ENCODE measurements at places on chromosomes 5 and 9.

- DNase-seq: no peak
Measured at GRCh38 chr9:105278751-105279150, 34.3 kb downstream of the SLC44A1 start.

GRCh38 chr9:108786322-108786721 is 69.5 kb downstream of the ACTL7B start:
- DNase-seq: no peak

GRCh38 chr9:15417626-15418025 is 5.0 kb upstream of the SNAPC3 start:
- no peak for DNase-seq

DNA sequence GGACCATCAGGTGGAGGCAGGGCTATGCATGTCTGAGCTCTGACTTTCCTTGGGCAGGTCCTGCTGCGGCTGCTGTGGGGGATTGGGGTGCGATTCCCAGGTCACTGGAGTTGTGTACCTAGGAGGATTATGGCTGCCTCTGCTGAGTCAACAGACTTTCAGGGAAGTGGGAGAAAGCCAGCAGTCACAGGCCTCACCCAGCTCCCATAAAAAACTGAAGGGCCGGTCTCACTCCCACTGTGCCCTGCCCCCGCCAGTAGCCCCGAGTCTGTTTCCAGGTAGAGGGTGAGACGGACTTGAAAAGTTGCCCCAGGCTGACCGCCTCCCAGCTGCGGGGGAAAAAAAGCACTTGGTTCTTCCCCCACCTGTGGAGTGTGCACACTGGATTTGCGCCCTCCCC is 76.7 kb downstream of the FAM170A start:
- DNase-seq: no peak

DNA sequence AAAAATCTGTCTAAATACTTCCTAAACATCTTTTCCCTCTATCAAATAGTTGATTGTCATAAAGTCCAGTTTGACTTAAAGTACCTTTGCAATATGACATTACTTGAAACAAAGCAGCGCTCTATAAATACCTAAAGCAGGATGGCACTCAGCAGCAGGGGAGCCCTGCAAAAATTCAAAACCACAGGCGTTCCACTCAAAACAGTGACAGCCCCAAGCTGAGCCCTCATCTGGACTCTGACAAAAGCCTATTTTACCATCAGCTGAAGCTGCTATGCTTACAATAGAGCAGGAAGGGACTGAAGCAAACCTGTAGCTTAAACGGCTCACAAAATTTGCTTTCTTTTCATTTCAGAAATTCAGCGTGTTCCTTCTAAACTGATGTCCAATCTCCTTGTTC is 11.5 kb downstream of the GABRA6 start:
- DNase-seq: no peak

GRCh38 chr5:124544366-124545055 is 201.9 kb downstream of the ZNF608 start:
- no peak for DNase-seq

GRCh38 chr9:137011907-137012675 is 15.7 kb upstream of the CLIC3 start:
- no peak for DNase-seq

- DNase-seq: no peak
Measured at GRCh38 chr5:39224196-39224761, 4.9 kb upstream of the FYB1 start.

- DNase-seq: no peak
Measured at GRCh38 chr5:88230546-88231066, 38.0 kb downstream of the TMEM161B start.

GRCh38 chr9:135526730-135527571 is 5.7 kb downstream of the LCN1 start:
- DNase-seq: no peak

- DNase-seq: peak; percentile 84
Measured at GRCh38 chr9:133335924-133336811, at the start of gene SURF6. TSS of gene SURF6 (minus strand) at chr9:133336188. CDS start at chr9:133336132, 56 bp downstream.

DNA sequence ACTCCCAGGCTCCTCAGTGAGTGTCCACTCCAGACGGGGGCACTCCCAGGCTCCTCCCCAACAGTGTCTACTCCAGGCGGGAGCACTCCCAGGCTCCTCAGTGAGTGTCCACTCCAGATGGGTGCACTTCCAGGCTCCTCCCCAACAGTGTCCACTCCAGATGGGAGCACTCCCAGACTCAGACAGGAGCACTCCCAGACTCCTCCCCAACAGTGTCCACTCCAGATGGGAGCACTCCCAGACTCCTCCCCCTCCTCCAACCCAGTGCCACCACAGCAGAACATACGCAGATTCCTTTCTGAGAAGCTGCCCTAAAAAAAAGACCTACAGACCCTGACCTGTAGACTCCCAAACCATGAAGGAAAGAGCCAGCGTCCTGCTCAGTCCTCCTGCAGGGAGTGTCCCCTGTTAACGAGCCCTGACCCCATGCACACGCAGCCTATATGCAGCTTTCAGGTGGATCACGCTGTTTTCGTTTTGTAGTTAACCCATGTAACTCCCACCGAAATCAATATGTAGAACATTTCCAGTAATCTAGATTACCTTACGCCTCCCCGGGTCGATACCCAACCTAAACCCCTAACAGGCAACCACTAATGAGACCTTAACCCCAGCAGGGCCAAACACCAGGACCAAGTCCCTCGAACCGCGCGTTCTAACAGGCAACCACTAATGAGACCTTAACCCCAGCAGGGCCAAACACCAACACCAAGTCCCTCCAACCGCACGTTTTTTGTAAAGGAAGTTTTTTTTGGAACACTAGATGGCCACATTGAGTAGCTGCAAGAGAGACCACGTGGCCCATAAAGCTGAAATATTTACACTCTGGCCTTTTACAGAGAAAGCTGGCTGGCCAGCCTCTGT is 15.7 kb downstream of the PNPLA7 start:
- DNase-seq: no peak

DNA sequence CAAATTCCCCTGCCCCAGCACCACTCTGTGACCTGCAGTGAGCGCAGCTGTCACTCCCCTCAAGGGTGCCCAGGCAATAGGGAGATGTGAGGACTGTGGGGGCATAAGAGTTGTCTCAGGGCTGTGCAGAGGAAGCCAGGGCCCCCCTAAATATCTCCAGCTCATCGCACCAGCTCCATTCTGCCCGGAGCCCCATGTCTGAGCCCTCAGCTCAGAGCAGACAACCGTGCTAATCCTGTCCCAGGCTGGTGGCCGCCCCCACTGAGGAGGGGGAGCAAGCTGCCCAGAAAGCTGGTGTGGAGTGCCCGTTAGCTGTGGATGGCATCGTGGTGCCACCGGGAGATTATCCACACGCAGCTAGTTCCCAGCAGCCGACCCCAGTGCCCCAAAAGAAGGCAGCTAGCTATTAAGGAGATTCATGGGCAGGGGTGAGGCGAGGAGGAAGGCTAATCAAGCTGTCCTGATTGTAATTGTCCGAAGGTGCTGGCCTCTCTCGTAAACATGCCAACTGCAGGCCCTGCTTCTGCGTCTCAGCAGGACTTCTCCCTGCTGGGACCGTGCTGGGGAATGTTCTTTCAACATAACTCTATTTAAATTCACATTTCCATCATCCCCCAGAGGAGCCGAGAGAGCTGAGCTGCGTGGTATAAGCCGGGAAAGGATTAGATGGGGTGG is 17.0 kb upstream of the FIBCD1 start:
- no peak for DNase-seq

DNA sequence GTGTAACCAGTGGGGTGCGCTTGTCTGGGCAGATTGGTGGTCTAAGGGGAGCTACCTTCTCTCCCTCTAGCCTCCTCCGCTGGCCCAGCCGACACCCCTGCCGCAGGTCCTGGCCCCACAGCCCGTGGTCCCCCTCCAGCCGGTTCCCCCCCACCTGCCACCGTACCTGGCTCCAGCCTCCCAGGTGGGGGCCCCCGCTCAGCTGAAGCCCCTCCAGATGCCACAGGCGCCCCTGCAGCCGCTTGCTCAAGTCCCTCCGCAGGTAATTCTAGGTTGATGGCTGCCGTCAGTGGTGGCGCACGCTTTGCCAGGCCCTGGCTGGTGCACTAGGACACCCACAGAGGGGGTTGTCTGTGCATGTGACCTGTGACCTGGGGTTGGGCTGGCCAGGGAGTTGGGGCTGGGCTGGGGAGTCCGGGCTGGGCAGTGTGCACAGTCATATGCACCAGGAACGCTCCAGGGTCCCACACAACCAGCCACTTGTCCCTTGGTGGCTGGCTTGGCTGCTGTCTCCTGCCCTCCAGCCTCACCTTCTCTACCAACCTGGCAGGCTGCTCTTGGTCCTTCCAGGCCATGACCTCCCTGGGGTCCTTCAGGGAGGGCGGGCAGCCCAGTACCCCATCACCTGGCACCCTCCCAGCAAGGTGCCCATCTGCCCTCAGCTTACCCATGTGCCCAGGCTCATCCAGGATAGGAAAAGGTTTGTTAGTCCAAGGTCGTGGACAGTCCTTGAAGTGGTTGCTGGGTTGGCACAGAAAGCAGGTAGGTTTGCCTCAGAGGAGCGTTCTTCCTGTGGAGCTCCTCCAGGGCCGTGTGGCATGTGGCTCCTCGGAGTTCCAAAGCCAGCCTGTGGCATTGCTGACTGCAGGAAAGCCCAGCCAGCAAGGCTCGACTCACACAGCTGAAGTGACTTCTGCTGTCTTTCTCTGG is 73.2 kb downstream of the WNK2 start:
- no peak for DNase-seq

- no peak for DNase-seq
Measured at GRCh38 chr5:76764374-76764773, 48.4 kb downstream of the F2R start.

GRCh38 chr9:121445986-121446385 is 53.7 kb downstream of the GGTA1 start:
- DNase-seq: no peak

DNA sequence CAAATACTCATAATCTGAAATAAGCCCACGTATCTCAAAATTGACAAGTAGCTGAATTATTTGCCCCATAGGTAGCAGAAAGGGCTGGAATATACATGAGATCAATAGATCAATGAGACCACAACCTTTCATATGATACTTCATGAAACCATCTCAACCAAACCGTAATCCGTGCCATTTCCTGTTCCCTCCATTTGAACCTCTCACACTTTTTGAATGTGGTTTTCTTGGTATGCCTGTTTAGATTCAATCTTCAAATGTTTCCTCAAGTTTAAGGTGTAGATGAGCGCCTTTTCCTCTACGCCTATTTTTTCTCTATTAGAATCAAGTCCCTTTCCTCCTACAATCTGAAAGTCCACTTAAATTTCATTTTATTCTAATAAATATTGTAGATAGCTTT is 805.5 kb downstream of the EFNA5 start:
- DNase-seq: no peak

- no peak for DNase-seq
Measured at GRCh38 chr9:95874303-95874988, 1.0 kb upstream of the ERCC6L2 start.

DNA sequence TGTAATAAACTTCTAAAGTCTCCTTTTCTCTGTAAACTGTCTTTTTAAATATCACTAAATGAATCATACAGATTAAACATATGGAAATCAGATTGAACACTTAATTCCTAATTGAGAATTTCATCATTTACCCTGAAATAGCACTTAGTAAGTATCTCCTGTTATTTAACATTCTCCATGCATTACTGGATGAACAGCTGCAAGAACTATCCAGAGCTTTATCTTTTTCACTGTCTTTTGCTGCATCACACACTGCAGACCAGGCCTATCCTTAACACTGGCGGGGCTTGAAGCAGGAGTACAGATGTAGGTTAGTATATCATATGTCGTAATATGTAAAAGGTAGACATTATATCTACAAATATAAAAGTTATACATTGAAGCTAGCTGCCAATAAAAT is 108.7 kb upstream of the EFNA5 start:
- no peak for DNase-seq

- DNase-seq: no peak
Measured at GRCh38 chr5:33410221-33410620, 30.5 kb upstream of the TARS1 start.

DNA sequence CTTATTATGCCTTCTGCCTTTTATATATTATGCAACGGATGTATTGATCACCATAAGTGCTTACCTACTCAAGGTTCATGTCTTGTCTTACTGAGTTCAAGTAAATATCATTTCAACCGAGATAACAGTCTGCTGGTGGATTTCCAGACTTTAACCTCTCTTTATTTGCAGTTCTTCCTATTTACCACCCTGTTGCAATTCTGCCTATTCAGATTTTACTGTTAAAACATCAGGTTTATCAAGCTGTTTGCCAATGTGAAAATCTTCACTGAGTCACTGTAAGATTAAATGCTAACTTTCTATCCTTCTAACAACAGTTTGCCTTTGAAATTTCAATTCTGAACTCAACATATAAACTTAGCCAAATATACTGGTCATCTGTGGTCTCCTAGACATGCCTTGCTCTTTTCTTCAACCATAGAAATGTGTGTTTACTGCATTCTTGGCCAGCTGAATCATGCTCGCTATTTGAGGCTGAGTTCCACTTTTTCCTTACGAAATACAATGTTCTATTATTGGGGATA is 471.7 kb upstream of the RORB start:
- no peak for DNase-seq

Measured in stimulated activated CD8-positive, alpha-beta memory T cell treated with anti-CD3 and anti-CD28 coated beads, Interleukin-7, amount 100 ng/mL, for 1 hour (primary cell).